ENCODE measurements at places on chromosomes 12 and 14.

- DNase-seq = no peak
Measured at GRCh38 chr14:99685151-99685591, 1.1 kb downstream of the CYP46A1 start.

GRCh38 chr14:55715889-55716288 is 135.9 kb downstream of the KTN1 start:
- no peak for DNase-seq

- DNase-seq = no peak
Measured at GRCh38 chr12:117087808-117088207, 11.4 kb downstream of the TESC start.

DNA sequence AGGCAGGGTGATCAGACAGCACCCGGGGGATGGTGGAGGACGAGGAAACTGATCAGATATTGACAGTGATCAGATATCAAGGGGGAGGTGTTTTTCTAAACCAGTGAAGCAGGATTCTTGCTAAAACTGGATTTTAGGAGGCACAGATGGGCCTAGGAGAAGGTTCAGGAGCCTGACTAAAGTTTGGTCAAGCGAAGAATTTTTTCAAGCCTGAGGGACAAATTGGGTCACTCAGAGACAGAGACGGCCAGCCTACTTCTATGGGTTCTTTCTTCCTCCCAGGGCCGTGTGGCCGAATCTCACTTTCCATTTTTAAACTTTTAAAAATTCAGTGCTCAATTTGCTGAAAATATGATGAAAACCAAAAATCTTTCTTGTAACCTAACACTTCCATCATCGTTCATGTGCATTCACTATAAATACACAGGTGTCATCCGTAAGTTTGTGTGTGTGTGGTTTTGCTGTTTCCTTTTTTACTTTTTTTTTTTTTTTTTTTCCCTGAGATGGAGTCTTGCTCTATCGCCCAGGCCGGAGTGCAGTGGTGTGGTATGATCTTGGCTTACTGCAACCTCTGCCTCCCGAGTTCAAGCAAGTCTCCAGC is 68.5 kb downstream of the RIN3 start:
- DNase-seq = no peak

- DNase-seq = no peak
Measured at GRCh38 chr12:50053583-50053982, 3.8 kb upstream of the ASIC1 start.

DNA sequence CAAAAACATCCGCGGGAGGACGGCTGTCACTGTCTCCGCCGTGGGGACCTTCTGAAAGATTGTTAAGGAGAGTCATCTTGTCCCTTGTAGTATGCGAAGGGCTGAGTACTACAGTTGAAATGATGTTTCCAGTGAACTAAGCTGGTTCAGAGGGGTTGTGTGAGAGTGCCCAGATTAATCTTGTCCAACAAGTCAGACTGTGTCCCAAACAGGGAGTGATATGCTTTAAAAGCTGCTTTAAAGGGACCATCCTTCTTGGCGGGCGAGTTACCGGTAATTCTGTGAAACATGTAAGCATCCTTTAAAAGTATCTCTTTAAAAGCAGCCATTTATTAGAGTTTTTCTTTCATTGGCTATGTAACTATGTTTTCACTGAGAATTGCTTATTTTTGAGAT is 1.1 kb downstream of the WDR20 start:
- no peak for DNase-seq

DNA sequence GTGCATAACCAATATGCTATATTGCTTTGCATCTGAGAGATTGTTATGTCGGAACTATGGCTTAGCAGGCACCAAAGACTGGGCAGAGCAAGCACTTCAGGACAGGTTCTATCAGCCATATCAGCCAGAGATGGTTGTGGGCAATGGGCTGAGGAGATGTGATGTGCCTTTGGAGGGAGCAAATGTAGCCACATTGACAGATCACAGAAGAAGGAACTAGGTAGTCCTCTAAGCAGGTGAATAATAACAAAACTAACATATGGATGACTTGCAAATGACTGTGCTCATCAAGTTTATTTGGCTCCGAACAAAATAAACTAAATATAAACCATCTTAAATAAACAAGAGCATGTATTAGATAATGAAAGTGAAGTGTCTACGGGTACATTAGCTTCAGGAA is 291.7 kb downstream of the RMST start:
- DNase-seq = no peak

DNA sequence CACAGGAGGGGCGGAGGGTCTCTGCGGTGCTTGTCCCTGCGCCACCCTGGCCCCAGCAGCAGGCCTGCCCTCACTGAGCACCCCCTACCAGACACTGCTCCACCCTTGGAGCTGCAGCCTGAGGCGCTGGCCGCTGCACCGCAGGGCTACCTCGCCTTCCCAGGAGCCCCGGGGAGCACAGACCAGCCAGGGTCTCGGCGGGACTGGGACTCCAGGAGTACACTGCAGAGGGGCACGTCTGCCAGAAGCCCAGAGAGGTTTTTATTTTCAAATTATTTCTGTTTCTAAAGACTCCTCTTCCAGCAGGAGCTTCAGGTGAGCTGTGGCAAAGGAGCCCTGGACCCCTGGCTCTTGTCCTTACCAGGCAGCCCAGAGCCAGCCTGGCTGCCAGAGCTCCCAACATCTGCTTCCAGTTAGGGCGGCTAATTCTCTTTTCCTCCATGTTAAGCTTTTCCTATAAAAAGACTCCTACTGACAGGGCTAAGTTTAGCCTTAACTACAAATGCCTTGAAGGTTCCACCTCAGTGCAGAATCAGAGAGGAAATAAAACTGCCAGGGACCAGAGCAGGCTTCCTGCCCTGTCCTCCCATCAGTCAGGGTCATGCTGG is 26.4 kb downstream of the DEGS2 start:
- DNase-seq = no peak

DNA sequence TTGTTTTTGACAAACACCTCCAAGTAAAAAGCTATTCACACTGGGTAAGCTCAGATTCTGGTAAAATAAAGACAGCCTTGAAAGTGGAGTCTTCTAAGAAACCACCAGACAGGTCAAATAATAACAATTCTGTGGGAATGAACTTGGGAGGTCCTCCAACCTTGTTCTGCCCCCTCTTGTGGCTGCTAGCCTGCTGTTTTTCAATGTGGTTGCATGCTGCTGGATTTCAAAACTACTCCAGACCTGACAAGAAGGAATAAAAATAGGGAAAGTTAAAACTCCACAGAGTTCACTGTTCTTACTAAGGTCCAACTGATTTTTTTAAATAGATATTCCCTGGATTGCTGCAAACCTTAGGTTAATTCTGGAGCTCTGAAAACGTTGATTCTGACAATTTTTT is 32.2 kb upstream of the RIN3 start:
- DNase-seq = no peak

DNA sequence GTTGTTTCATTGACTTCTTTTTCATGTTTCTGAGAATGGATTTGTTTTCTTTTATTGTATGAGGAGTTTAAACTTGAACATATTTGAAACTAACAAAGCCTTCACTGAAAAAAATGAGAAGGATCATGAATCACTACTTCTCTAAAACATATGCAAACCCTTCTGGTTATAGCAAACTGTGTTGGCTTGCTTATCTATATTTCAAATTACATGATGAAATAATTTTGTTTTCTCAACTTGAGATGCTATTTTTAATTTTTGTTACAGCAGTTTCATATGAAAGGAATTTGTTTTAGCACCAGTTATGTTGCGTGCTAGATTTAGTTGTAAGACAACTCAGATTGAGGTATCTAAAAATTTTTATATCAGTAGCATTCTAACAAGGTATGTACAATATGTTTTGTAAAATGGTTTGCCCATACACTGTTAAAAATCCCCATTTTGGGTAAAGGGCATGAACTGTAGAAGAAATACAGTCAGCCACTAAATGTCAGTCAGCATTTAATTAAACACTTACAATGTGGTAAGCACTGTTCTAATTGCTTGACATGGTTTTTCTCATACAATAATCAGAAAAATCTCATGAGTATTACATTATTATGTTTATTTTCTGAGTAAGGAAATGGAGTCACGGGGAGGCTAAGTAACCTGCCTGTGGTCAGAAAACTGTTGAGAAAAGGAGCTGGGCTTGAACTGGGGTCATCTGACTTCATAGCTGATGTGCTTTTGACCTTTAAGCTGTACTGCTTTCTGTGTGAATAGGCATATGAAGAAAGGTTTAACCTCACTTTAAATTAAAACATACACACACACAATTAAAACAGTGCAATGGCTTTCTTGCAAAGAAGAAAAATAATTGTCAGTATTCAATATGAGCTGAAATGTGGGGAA is 105.7 kb downstream of the PLEKHA5 start:
- no peak for DNase-seq

DNA sequence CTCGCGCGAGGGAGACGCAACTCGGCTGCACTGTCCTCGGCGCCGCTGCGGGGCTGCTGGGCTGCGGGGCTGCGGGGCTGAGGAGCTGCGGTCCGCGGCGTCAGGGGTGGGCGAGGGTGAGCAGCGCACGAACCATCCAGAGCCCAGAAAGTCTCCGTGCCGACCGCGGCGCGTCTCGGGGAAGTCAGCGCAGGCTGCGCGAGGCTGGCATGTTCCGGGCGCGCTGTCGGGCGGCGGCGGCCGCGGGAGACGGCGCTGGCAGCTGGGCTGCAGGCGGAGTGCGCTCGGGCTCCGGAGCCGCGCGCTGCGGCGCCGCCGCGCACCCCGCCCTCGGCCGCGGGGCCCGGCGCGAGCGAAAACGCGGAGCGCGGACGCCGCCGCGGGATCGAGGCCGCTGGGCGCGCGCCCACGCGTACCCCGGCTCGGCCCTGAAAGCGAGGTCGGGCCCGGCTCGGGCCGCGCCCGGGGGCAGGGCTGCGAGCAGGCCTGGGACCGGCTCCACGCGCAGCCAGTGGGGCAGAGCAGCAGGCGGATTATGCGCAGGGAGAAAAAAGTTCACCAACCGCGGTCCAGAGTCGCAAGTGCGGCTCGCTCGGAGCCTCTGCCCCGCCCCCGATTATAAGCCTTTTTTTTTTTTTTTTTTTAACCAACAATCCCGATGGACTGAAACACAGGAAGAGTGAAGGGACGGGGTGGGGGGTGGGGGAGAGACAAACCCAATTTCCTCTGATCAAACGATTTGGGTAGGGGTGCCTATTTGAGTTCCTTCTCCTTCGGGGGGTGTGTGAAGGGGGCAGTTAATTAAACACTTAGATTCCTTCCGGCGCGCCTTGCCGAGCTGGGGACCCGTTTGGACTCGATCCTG is at the start of gene PRICKLE1:
TSS of gene PRICKLE1 (minus strand) at position 282 of the 865 bp plus-strand sequence. CDS start 117,230 bp downstream, outside the sequence.
- no peak for DNase-seq

GRCh38 chr12:318759-319515 is 56.3 kb upstream of the SLC6A13 start:
- no peak for DNase-seq

GRCh38 chr12:25785134-25785533 is 173.3 kb upstream of the RASSF8 start:
- DNase-seq = no peak

DNA sequence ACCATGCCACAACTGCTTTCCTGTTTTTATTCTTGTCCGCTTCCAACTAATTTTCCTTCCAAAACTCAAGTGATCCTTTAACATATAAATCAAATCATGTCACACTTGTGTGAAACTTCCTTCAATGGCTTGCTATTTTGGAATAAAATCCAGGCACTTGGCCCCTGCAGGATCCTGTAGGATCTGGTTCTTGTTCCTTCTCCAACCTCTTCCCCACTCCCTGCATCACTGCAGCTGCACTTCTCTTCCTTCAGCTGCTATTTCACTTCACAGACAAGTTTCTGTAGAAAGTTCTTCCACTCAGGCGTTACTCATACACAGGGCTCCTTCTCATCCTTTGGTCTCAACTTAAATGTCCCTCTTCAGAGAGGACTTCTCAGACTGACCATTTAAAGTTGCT is 239.7 kb upstream of the BTG1 start:
- no peak for DNase-seq

DNA sequence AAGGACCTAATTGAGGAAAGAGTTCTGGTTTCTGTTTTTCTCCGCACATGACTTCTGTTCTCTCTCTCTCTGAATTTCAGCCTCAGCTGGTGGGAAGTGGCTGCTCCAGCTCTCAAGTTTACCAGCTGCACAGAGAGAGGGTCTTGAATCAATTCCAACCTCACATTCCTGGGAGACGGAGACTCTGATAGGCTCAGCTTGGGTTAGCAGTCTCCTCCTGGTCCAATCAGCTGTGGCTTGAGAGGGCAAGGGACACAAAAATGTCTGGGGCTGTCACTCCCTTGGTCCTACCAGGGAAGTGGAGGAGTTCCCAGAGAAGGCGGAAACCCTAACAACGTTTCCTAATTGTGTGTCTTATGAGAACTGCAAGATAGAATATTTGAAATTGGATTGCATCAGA is 7.0 kb downstream of the CCDC63 start:
- DNase-seq = no peak
